Mucosa of gallbladder (tissue), 1 donor: ENCODE measurements at places on chromosomes 4 and X. TPM values are rescaled to one million over a fixed set of nuclear protein-coding genes. Genes with fewer than 3 reads are reported as not detected.
A peak's percentile ranks its signal among the peaks of the same experiment; 100 is the strongest.

GRCh38 chrX:123236859-123237258 lies 52.8 kb downstream of the GRIA3 start:
- DNase-seq: no peak

RBMXL3 gene
- not detected for total RNA-seq

FAM47A gene
- not detected for total RNA-seq

GRCh38 chr4:96519291-96519690 lies 679.4 kb downstream of the PDHA2 start:
- no peak for DNase-seq

CACNA1F gene
- 0.20 TPM for total RNA-seq

DNA sequence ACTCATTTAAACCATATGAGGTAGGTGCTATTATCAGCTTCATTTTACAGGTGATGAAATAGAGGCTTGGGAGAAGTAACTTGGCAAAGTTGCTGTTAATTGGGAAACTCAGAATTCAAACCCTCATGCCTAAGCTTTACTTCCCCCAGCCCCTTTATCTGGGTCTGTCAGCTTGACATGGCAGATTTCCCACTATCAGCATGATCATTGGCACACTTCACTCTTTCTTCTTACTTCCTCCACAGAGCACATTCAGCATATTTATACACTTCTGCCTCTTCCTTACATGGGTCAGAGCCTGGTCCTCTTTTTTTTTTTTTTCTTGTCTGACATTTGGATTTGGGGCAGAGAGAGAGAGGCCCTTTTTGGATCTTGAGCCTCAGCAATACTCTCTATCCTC lies 56.5 kb upstream of the ARX start:
- no peak for DNase-seq

KLHL13 gene
- total RNA-seq: 22.6 TPM

DNA sequence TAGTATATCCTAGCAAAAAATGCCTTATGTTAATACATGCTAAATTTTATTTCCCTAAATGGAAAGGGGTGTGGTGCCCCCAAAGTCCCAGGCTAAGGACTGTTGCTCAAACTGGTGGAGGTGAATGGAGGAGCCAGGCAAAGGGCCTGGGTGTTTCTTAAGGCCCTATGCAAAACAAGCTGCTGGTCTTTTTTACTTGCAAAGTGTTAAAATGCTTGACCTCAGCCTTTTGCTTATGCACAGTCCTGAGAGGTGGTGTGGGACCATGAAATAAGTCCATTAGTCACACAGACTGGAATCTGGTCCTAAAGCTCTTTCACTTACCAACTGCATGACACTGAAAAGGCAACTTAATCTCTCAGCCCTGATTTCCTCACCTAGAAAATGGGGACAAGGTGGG lies 223.5 kb upstream of the MBNL3 start:
- no peak for DNase-seq

- no peak for DNase-seq
Measured at GRCh38 chr4:182877326-182877883, 39.8 kb downstream of the DCTD start.

BEX3 gene
- 96.0 TPM for total RNA-seq

DNA sequence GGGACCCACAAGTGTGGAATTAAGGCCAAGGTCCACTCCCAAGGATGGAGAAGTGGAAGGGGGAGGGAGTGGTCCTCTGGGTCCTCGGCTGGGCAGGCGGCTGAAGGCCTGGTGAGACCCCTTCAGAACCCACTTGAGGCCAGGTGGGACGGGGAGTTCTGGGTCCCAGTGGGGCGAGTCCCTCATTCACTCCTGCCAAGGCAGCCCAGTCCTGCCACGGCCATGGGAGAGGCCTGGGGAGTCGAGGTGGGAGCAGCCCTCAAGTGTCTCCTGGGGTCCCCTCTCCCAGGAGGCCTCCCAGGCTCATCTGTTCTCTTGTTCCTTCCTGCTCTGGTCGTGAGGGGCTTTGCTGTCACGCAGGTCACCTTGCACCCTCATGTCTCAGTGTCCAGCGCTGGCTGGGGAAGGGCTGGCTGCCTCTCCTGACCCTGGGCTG lies 6.1 kb upstream of the SH3BP2 start:
- DNase-seq: no peak

NHS gene
- 5.6 TPM for total RNA-seq

GPRASP1 gene
- 17.6 TPM for total RNA-seq

NHSL2 gene
- 13.6 TPM for total RNA-seq

GRCh38 chr4:10458177-10458576 lies 951 bp upstream of the ZNF518B start:
- peak; percentile 13 for DNase-seq

GRCh38 chr4:139084804-139085093 lies 69.2 kb downstream of the NOCT start:
- no peak for DNase-seq

HPGD gene
- 37.2 TPM for total RNA-seq

- no peak for DNase-seq
Measured at GRCh38 chr4:38823766-38824165, 19.2 kb upstream of the TLR1 start.

DNA sequence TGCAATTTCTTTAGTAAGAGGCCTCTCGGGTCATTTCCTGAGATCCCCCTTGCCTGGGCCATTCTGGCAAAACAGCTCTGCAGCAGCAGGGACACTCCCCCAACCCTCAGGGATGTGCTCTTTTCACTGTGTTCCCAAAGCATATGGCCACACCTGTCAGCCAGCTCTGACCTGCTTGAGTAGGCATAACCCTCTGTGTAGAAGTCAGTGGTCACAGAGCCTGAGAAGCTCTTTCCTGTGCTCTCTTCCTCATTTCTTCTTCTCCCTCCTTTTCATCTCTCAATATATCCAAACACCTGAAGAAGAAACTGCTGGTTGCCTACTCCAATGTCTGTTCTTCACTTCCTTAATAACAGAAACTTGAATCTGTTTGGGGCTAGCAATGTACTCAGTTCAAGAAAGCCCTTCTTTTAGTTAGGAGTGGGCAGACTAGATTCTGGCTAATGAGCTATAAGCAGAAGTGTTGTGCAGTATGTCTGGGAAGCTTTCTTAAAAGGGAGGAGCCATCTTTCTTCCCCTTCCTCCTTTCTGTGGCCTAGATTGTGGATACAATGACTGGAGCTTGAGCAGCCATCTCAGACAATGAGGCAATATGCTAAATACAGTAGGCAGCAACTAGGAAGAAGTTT lies 73.3 kb downstream of the PRPS1 start:
- DNase-seq: no peak

DNA sequence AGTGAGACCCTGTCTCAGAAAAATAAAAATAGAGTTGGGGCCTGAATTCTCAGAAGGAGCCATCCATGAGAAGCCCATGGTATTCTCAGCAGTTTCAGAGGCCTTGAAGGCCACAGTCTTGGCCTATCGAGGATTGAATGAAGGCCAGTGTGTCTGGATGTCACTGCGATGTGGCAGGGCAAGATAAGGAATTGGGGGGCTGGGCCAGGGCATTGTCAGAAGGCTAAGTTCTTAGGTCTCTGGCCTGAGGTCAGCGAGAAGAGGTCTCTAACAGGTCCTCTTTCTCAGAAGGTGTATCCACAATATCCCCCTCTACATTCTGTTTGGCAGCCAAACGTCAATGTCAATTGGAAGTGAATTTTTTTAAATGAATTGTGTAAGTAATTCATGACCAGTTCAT lies 5.7 kb downstream of the ZNF275 start:
- DNase-seq: no peak

RAP2C gene
- total RNA-seq: 26.6 TPM

DNA sequence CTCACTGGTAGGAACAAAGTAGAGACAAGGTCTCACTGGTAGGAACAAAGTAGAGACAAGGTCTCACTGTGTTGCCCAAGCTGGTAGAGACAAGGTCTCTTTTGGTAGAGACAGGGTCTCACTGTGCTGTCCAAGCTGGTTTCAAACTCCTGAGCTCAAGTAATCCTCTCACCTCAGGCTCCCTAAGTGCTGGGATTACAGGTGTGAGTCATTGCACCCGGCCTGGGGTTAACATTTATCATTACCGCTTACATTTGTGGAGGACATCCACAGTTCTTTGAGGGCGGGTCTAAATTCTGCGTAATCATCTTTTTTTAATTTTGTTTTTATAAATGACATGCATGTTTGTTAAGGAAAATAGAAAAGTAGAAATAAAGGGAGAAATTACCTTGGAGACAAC lies 12.0 kb downstream of the RAB33B start:
- DNase-seq: no peak

GRCh38 chrX:118207831-118208453 lies 91.3 kb upstream of the KLHL13 start:
- no peak for DNase-seq

- DNase-seq: no peak
Measured at GRCh38 chr4:123421227-123421936, 24.8 kb downstream of the SPRY1 start.

DNA sequence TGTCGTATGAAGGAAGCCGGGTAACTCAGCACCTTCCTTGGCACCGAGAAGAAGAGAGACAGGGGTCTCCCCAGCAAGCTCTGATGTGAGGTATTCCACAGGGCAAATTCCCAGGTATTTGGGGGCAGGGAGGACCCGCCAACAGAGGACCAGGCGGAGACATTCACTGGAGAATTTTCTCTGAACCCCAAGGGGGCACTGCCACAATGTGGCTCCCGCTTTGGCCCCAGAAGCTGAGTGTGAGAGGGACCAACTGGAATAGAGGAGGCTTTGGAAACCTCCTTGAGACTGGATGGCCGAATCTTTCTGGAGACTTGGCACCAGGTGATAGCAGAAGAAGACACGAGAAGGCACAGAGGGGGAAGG lies 735 bp upstream of the GABRE start:
- no peak for DNase-seq

DNA sequence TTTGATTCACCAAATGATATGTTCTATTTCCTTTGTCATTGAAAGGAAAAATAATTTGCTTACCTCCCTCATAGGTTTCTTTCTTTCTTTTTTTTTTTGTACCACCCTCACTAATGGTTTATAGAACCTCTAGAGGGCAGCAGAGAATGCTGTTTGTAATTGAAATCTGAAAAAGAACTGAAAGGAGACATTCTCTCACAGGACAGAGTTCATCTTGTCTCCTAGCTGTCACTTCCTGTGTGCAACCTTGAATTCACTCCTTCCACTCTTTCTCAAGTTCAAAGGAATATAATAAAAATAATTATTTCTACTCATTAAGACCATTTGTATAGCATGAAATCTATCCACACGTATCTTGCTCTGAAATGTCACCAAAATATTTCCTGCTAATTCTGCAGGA lies 51.0 kb downstream of the GUCY1B1 start:
- DNase-seq: no peak

DNA sequence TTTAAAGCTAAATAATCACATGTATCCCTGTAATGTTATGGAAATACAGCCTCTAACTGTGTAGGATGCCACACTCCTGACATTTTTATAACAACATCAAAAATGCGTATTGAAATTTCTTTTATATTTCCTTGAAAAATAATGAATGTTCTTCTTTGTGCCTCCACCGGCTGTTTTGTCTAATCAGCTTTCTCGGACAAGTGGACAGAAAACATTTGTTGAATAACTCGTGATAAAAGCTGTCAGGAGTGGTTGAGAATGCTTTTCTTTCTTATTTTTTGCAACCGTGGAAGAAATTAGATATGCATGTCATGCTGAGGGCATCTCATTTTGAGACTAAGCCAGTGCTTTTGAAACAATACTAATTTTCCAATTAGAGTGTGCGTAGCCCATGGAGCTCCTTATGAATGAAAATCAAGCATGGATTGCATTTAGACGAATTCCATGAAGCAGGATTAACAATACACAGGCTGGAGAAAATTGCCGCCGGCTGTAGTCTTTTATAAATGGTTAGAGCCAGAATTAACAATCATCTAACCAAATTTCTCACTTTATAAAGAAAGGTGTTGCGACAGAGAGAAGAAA lies 614.5 kb upstream of the LCORL start:
- no peak for DNase-seq

GRCh38 chrX:12138361-12139313 lies at the start of gene FRMPD4:
Gene FRMPD4 (plus strand): TSS chrX:12138473. CDS start chrX:12138972, 499 bp downstream.
- DNase-seq: no peak

DNA sequence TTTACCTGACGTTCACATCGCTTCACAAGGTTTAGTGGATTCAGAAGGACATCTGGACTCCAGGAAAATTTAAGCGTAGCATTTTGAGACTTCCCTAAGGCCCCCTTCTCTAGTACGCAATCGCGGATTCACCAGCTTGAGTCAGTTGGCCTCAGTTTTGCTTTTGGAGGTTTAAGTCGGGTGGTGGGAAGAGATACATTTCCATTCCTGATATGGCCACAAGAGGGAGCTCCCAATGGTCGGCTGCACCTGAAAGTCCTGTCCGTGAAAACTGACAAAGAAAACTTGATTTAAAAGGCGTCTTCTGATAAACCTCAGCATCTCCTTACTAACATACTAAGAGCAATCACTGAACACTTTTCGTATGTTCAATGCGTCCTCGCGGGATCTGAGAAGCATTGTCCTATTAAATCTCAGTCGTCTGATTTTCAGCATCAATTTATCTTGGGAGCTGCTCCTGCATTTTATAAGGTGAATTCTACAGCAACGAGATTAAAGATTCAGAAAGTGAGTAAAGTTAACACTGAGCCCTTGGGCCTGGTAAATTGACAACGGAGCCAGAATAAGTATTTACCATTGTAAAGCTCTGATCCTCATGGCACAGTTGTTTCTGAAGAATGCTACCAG lies 50.6 kb downstream of the LGI2 start:
- peak; percentile 61 for DNase-seq

DNA sequence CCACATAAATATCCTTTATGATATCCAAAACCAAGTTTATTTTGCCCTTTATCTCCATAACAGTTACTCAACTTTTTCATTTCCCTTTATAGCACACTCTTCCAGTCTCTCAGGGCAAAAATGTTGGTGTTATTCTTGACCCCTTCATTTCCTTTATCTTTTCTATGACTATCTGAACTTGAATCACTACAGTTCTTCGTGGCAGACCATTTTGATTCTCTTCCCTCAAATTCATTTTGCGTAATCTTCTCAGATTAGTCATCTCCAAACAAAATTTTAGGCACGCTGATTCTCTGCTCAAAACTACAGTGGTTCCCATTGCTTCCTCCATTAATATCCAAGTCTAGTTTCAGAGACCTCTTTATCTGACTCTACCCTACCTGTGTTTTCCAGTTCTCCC lies 26.1 kb downstream of the RUFY3 start:
- DNase-seq: no peak

DNA sequence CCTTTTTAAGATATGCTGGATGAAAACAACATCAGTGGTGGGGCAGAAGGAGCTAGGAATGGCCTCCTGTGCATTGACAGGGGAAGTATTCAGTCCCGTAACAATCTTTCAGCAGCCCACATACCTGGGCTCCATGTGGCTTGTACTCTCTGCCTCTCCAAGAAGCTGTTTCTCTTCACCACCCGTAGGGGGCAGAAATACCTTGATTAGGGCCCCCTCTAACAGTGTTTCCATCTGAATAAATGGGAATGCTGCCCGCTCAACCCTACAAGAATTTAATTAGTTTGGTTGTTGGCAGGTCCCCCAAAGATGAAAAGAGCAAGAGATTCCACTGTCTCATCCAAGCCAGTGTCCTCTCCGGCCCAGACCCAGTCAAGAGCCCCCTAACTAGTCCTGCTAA lies 155.2 kb downstream of the SMIM20 start:
- no peak for DNase-seq

GPAT3 gene
- total RNA-seq: 11.2 TPM
